ENCODE measurements at places on chromosomes 12 and 14.

- no peak for DNase-seq
Observed at GRCh38 chr14:72503696-72504368, 390.1 kb downstream of the DPF3 start.

GRCh38 chr14:76830556-76830955 lies 4.3 kb downstream of the LRRC74A start:
- DNase-seq = no peak

GRCh38 chr12:57817261-57817989 lies 1.1 kb downstream of the AVIL start:
- no peak for DNase-seq

- DNase-seq = no peak
Observed at GRCh38 chr12:53482626-53483168, 16.6 kb downstream of the MAP3K12 start.

- DNase-seq = peak; percentile 94
Observed at GRCh38 chr12:53205747-53206419, 1.2 kb downstream of the ITGB7 start.

DNA sequence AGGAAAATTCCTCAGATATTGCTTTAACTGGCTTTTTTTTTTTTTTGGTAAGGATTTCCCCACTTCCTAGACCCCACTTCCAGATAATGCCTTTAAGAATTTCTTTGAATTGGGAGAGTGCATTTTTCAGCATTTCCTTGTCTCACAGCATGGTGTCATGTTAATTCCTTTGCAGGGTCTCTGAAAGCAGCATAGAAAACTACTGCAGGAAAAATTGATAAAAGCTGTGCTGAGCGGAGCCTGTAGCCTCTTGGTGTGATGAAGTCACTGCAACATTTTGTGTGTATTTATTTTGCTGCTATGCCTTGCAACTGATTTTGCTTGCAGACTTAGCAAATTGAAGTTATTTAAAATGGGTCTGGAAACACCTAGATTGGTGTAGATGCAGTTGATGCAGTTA lies 2.7 kb downstream of the ANO4 start:
- no peak for DNase-seq

GRCh38 chr12:11762723-11763326 lies 113.4 kb downstream of the ETV6 start:
- no peak for DNase-seq

GRCh38 chr12:113191227-113191626 lies 5.7 kb downstream of the RITA1 start:
- DNase-seq = no peak

DNA sequence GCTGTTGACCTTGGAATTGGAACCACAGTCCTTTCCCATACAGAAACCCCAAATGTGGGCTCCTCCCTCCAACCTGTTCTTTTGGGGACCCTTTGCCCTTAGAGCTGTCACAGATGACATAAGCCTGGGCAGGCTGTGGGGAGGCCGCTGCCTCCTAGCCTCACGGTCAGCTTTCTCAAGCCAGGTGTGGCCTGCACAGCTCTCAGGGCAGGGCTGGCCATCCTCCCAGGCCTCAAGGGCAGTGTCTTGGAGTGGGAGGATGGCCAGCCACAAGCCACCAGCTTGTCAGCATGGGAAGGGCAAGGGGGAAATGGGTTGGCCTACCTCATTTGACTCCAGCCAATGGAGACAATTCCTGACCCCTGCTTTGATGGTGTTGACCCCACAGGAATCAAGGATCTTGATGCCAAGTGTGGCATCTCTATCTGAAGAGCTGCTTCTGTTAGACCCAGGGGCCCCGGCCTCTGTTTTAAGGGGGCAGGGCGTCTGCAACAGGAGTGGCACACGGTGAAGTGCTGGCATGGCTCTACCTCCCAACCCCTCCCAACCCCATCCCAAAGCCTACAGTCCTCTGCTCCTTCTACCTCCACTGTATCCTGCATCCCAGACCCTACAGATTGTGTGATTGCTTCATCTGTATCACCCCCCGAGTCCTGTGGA lies 11.5 kb downstream of the CBLN3 start:
- DNase-seq = no peak

GRCh38 chr14:76919431-76920330 lies 93.5 kb downstream of the LRRC74A start:
- peak; percentile 86 for DNase-seq

DNA sequence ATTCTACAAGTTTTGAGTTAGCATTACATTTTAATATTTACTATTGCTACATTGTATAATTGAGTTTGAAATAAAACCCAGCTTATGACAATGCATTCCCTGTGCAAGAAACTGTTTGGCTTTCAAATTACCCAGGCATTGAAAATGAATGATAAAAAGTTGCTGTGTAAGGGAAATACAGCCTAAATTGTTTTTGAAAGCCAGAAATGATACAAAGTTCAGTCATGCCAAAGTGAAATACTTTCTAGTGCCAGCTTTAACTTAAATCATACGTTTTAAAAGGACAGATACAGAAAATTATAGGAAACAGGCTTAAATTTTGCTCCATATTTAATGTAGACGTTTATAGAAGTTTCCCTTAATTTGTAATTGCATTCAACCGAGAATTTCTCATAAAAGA lies 2.8 kb downstream of the MGAT2 start:
- DNase-seq = no peak

GRCh38 chr14:79601579-79601978 lies 609.7 kb downstream of the DIO2 start:
- DNase-seq = no peak

- peak; percentile 69 for DNase-seq
Observed at GRCh38 chr12:9925705-9926393, 6.3 kb downstream of the CLEC2A start.

DNA sequence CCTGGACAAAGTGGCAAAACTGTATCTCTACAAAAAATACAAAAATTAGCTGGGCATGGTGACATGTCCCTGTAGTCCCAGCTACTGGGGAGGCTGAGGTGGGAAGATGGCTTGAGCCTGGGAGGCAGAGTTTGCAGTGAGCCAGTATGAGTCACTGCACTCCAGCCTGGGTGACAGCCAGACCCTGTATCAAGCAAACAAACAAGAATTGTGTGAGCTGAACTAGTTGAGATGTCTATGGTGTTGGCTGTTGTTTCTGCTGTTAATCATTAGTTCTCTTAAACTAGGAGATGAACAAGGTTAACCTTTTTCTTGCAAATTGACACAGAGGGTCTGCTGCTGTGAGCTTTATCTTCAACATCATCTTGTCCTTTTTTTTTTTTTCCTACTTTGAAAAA lies 23.6 kb downstream of the RASSF3 start:
- DNase-seq = peak; percentile 73

DNA sequence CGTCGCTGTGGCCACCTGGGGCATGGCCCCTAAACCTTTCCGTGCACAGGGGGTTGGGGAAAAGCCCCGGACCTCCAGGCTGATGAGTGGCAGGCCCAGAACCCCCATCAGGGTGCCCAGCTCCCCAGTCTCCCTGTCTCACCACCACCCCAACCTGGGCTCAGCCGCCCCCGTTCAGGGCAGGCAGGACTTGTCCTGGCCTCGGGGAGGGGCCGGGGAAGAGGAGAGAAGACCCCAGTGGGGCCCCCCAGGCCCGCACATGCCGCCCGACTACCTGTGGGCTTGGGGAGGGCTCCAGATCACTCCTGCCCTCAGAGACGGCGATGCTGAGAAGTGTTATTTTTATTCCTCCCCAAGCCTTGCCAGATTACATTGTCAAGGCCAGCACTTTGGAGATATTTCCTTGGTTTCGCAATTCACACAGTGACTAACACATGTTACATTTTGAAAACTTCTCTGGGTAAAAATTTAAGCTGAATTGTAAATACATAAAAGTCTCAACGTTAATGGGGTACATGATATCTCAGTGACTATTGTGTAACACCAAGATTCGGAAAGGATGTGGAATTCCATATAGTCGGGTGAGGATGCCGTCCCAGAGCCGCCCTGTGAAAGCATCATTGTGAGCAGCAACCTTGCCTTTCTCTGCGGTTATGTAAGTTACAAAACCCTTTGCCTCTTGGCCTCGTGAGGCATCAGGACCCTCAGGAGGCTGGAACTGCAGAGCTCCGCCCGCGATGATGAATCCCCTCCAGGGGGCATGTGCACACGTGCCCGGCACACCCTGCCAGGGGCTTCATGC lies 85.6 kb upstream of the DIO3 start:
- peak; percentile 88 for DNase-seq

- peak; percentile 3 for DNase-seq
Observed at GRCh38 chr14:82075566-82075965, 541.9 kb upstream of the SEL1L start.

- DNase-seq = no peak
Observed at GRCh38 chr14:60926002-60926401, 54.9 kb downstream of the TRMT5 start.

- DNase-seq = no peak
Observed at GRCh38 chr12:81162391-81163136, 84.7 kb downstream of the ACSS3 start.

DNA sequence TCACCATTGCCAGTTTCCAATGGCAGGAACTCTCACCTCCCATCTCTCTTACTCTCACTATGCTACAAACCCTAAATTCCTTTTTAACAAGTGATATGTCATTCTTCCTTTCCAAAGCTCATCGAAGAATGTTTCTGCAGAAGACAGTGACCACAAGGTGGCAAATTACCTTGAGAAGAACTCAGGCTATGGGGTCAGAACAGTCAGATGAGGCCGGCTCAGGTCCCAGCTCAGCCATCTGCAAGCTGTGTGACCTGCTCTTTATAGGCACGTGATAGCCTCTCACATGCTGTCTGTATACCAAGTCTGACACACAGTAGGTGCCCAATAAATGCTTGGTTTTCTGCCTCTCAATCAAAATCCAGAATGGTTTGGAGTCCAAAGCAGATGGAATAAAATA lies 80.7 kb downstream of the FOXN3 start:
- no peak for DNase-seq

- DNase-seq = no peak
Observed at GRCh38 chr14:42624980-42625761, 1018.5 kb downstream of the LRFN5 start.

DNA sequence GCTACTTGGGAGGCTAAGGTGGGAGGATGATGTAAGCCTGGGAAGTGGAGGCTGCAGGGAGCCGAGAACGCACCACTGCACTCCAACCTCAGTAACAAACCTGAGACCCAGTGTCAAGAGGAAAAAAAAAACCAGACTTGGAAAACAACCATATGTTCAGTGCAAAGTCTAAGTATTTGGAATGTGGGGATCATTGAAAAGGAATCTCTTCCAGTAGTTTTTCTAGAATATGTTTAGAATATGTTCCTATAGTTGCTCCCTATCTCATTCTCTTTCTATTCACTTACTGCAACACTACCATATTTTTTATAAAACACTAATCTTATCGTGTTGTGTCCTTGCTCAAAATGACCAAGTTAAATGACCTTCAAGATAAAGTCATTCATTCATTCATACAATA lies 423.5 kb upstream of the SOX5 start:
- peak; percentile 22 for DNase-seq

DNA sequence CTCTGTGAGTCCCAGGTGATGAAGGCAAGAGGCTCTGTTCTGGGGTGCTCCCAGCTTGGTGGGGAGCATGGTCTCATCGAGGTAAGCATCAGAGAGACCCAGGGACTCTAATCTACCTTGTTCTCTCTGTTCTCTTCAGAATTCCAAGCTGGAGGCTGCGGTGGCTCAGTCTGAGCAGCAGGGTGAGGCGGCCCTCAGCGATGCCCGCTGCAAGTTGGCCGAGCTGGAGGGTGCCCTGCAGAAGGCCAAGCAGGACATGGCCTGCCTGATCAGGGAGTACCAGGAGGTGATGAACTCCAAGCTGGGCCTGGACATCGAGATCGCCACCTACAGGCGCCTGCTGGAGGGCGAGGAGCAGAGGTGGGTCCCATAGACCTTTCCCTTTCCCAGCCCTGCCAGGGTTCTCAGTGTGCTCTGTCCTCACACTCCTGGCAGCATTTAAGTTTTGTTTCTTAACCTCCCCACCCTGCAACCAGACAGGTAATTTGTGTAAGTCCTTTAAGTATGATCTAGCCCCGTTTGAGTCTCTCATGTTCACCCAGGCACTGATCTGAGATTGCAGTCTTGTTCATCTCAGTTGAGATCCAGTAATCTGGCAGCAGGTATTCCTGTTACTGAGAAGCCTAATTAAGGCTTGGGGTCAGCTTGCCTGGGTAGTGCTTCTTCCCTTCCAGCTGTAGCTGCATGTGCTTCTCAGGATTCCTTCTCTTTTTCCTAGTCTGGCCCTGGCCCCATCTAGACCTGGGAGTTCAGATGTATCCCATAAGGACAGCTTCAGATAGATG lies 14.8 kb upstream of the KRT81 start:
- DNase-seq = no peak

- no peak for DNase-seq
Observed at GRCh38 chr12:83432176-83432719, 745.5 kb downstream of the TMTC2 start.

DNA sequence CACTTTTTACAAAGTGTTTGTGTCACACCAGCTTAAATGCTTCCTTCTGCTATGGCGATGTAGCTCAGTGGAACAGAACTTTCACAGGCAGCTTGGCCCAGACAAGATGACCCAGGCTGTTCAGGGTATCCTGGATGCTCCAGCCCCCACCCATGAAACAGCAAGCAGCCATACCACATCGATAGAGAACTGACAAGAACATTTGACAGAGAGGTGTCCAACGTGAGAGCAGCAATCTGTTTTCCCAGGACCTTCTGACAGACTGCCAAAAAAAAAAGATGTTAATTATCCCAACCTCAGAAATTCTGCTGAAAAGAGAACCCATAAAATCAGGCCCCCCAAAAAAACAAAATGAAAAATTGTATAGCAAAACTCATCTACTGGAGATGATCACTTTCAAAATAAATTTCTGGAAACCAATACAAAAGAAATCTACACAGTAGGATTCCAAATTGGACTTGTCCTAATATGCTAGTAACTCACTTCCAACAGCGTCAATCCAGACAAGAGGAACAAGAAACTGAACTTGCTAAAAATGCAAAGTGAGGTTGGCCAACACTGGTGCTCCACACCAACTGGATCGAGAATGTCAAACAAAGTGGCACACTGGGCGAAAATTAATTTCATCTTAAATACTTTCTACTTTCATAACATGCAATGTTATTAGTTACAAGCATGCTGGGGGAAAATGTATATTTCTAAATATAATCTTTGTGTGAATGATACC lies 118.8 kb downstream of the DPF3 start:
- DNase-seq = no peak

DNA sequence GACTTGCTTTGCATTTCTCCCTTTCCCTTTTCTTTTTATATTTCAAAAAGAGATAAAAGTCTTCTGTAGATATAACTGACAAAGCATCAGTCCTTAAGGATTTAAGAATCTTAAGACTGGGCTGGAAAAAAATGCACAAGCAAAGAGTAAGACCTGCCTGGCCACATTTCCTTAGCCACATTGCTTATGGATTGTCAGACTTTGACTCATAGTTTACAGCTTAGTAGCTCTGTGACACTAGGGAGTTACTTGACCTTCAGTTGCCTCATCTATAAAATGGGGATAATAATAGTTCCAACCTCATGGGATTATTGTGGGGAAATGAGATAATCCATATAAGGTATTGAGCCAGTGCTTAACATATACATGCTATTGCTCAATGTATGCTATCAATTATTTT lies 66.4 kb upstream of the STK38L start:
- DNase-seq = peak; percentile 83

DNA sequence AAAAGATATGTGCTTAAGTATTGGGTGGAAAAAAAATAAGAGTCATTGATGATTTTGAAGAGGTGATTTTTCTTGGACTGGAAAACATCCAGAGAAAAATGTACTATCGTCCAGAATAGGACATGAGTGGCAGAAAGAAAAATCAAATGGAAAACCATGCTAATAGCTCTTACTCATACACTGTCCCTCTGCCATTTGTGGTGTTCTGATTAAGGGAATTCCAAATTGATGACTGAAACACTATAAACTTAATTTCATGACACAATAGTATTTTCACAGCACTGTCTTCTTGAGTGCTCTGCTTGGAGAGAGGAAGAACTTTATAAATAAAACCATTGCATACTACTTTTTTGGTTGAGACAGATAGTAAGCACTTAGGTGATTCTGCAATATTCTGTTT lies 72.4 kb downstream of the USP15 start:
- DNase-seq = peak; percentile 36

Data from choroid plexus epithelial cell (primary cell).